ENCODE measurements at places on chromosomes 16 and 17.

- no peak for DNase-seq
Measured at GRCh38 chr16:48444574-48444973, 59.4 kb upstream of the SIAH1 start.

DNA sequence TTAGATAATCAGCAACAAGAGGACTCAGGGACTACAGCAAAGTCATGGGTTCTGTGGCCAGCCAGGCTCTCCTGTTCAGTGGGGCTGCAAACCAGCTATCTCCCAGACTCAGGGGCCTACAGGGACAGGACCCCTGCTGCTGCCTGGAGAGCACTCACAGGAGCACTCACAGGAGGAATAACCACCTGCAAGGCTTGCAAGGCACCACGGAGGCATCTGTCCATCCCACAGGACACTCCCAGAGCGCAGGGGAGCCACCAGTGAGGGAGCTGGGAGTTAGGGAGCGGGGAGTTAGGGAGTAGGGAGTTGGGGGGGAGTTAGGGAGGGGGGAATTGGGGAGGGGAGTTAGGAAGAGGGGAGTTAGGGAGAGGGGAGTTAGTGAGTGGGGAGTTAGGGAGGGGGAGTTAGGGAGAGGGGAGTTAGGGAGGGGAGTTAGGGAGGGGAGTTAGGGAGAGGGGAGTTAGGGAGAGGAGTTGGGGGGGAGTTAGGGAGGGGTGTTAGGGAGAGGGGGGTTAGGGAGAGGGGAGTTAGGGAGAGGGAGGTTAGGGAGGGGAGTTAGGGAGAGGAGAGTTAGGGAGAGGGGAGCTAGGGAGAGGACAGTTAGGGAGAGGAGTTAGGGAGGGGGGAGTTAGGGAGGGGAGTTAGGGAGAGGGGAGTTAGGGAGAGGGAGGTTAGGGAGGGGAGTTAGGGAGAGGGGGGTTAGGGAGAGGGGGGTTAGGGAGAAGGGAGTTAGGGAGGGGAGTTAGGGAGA is 5.7 kb downstream of the CANT1 start:
- no peak for DNase-seq

DNA sequence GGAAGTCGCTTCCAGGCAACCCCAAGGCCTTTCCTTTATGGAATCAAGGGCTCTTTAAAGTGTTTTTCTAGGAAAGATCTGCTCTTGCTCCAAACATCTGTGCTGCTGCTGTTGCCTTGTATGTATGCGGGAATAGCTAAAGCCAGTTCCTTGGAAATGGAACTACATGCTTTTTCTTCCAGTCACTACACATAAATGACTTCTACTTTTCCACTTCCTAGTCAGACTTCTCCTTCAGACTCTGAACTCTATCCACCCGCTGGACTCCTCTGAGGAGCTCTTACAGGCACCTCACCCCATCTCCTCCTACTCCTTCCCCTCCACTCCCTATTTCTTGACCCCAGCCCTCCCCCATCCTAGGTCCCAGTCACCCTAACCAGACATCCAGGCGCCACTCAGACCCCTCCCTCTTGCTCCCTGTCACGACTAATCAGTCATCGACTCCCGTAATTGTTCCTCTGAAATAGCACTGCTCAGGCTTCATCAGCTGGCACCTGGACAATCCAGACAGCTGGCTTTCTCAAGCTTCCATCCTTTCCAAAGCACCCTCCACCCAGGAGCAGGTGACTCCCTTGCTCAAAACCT is 15.0 kb upstream of the PEMT start:
- no peak for DNase-seq

- no peak for DNase-seq
Measured at GRCh38 chr17:43578699-43579565, 32.8 kb upstream of the ETV4 start.

DNA sequence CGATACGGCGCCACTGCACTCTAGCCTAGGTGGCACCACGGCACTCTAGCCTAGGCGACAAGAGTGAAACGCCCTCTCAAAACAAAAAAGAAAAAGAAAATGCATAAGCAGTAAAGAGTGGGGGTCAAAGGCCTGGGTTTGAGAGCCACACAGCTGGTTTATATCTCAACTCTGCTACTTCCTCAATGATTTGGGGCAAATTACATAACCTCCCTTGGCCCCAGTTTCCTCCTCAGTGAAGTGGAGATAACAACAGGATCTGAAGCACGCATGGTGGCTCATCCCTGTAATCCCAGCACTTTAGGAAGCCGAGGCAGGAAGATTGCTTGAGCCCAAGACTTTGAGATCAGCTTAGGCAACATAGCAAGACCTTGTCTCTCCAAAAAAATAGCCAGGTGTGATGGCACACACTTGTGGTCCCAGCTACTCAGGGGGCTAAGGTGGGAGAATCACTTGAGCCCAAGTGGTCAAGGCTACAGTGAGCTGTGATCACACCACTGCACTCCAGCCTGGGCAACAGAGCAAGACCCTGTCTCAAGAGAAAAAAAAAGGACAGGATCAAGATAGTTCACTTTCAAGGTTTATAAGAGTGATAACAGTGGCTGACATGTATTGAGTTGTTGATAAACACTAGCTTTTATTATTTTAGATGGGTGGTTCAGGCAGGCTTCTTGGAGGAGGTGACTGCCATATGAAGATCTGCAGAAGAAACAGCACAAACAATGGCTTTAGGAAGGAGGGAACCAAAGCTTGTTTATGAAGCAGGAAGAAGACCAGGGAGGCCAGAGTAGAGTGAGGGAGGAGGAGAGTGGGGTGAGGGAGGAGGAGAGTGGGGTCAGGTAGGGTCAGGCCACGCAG is 8.5 kb upstream of the COG1 start:
- no peak for DNase-seq

DNA sequence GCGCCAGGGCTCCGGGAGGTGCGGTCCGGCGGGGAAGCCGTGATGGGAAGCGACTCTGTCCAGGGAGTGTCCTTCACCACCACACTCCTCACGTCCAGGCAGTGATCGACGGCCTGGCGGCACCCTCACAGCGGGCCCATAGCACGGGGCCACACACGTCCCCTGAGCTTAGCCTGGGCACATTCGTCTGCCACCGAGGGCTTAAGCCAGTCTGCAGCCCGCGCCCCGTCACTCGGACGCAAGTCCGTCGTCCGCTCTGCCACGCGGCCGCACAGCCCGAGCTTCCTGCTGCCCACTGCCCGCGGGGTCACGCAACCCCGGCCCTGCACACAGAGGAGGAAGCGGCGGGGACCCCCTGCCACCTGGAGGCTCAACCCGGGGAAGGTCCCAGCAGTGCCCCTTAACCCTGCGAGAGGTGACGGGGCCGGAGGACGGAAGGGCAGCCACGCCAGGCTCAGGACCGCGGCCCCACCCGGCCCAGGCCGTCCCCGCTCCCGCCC is 3.0 kb upstream of the TBX2 start:
- no peak for DNase-seq

DNA sequence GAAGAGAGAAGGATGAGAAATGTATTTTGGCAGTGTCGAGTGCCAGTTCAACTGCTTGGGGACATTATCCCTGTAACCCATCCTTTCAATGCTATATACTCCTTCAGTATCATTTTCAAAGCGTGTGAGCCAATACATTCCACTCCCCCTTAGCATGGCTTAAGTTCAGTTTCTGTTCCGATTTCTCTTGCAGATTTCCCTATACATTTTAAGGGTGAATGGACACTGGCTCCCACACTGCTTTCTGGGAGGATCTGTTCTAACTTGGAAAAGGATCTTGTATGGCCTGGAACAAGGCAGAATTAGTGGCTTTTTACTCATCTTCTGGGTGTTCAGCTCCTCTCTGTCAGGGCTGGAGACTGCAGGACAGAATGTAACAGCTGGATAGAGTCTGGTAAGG is 333.8 kb downstream of the HAPSTR1 start:
- DNase-seq = no peak

DNA sequence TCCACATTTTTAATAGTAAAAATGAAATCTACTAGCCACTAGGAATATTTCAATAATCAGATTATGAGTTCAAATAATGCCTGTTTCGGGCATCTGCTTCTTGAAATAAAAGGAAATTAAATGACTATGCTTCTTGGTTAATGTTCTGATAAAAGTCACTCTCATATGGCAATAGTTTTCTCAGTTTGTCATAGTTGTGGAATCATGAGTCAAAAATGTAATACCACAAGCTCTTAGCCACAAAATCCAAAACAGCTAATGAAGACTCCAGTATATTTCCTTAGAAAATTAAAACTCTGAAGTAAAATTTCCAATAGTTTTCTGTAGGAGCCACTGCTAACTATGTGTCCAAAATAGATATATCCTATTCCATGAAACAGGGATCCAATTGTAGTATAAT is 676.3 kb upstream of the CDH8 start:
- no peak for DNase-seq

DNA sequence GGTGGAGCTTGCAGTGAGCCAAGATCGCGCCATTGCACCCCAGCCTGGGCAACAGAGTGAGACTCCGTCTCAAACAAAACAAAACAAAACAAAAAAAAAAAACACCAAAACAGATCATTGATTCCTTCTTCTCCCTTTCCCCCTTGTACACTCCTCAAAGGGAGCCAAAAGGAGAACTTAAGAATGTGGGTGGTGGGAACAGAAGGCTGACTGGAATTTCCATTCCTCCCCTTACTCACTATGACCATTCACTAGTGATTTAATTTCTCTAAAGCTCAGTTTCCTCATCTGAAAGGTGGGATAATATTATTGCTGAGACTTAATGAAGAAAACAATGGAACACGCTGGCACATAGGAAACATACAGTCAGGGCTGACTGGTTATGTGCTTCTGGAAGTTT is 17.1 kb upstream of the HNF1B start:
- DNase-seq = no peak

GRCh38 chr16:73052576-73052975 is 4.6 kb upstream of the ZFHX3 start:
- no peak for DNase-seq

- DNase-seq = no peak
Measured at GRCh38 chr16:60203525-60204124, 1469.5 kb upstream of the GOT2 start.

- no peak for DNase-seq
Measured at GRCh38 chr16:70290949-70291519, 1.7 kb upstream of the AARS1 start.

GRCh38 chr16:29738514-29738913 is 7.3 kb downstream of the C16orf54 start:
- DNase-seq = no peak

GRCh38 chr17:30520882-30521281 is 43.7 kb downstream of the GOSR1 start:
- DNase-seq = no peak

- DNase-seq = peak; percentile 52
Measured at GRCh38 chr17:7238420-7239090, 702 bp downstream of the PHF23 start.

DNA sequence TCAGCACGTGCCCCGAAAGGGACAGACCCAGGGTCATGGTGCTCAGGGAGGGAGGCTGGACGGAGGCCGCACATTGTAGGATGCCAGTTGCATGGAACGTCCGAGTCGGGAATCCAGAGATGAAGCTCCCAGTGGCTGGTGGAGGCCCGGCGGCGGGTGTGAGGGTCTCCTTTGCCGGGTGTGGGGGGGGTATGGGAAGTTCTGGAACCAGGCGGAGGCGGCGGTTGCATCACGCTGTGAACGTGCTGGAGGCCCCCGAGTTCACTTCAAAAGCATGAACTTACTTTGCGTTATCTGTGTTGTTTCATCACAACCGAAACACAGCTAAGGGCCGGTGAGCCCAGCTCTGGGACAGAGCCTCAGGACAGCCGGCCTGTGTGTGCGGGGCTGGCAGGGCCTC is 73.4 kb upstream of the GNG13 start:
- no peak for DNase-seq

- DNase-seq = no peak
Measured at GRCh38 chr16:23700509-23700908, 12.5 kb downstream of the ERN2 start.

GRCh38 chr16:89108416-89108815 is 14.8 kb downstream of the ACSF3 start:
- DNase-seq = no peak

GRCh38 chr16:54576785-54577184 is 290.2 kb upstream of the IRX3 start:
- no peak for DNase-seq

DNA sequence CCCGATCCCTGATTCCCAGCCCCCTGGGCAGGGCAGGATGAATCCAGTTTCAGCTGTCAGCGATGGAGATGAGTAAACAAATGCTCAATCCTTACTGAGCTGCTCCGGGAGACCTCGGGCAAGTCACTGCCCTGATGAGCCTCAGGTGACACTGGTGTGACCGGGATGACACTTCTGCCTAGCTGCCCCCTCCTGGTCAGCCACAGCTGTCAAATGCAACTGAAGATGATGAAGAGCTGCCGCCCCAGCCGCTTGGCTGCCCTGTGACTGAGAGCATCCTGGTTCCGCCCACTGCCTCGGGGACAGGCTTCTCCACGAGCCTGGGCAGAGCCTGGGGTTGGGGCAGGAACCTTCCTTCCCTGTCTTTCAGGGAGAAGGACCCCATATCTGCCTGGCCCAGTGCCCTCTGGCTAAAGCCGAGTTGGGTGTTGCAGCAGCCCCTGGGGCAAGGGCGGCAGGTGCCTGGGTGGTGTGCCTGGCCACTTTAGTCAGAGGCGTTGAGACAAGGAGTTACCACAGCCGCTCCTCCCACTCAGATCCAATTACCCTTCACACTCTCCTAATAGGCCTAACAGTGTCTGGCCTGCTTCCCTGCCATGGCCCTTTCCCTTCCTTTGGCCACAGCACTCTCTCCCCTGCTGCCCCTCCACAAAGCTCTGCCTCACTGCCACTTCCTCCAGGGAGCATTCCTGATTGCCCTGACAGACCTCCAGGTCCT is 5.5 kb downstream of the CCL17 start:
- DNase-seq = no peak

DNA sequence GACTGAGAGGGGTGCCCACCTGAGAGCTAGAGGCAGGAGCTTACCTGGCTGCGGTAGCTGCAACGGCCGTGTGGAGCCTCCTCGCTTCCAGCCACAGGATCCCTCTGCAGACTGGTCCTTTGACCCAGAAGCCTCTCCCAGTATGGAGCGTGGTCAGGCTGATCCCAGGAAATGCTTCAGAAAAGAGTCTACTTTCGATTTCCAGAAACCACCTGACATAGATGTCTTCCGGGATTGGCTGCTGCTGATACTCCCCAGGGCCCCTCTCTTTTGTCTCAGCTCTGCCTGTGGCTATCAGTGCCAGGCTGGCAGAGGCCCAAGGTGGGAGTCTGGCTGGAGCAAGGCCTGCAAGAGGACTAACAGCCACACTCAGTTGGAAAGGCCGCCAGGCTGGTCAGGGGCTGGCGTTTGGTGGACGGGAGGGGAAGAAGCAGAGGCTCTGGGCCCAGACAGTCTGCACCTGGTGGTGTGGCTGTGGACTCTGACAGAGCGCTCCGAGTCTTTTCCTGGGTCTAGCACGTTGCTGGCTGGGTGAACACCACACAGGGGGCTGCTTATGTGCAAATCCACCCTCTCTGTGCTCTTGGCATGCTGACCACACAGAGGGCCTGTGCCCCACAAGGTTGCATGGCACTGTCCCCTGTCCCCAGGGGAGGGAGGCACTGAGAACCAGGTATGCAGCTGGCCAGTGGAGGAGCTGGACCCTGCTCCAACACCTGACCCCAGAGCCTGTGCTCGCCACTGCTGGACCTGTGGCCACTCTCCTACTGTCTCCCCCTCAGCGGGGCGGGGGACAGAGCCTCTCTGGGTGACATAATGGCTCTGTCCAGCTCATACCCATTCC is at the start of gene LGALS3BP:
LGALS3BP (minus strand) TSS at position 144 of the 844 bp plus-strand sequence. CDS start 2,732 bp downstream, outside the sequence.
- DNase-seq = no peak
